Activated CD4-positive, alpha-beta T cell treated with anti-CD3 and anti-CD28 coated beads for 36 hours (primary cell): ENCODE measurements at places on chromosomes 12 and 14.

GRCh38 chr12:118981285-118982211 lies at the start of gene SRRM4:
TSS of gene SRRM4 (plus strand) at chr12:118981541. CDS start at chr12:118981883, 342 bp downstream.
- peak; percentile 26 for DNase-seq
- no peaks in the 10 kb centered on the region for H3K36me3 ChIP-seq
- no peaks in the 10 kb centered on the region for H3K4me1 ChIP-seq
- H3K4me3 ChIP-seq, result no peak within 1 kb of the TSS
- no peak within 1 kb of the TSS for H3K27ac ChIP-seq

- H3K27ac ChIP-seq, result no peak overlapping the region
- no peaks in the 10 kb centered on the region for H3K4me1 ChIP-seq
- DNase-seq, result no peak
- no peaks in the 10 kb centered on the region for H3K36me3 ChIP-seq
- H3K27me3 ChIP-seq, result peaks cover 20% of the 10 kb centered on the region
Observed at GRCh38 chr12:115598871-115599811, 678.4 kb downstream of the MED13L start.

- no peaks in the 10 kb centered on the region for H3K4me1 ChIP-seq
- H3K27me3 ChIP-seq, result peaks cover 9% of the 10 kb centered on the region
- H3K27ac ChIP-seq, result no peak overlapping the region
- H3K4me3 ChIP-seq, result no peak overlapping the region
- no peaks in the 10 kb centered on the region for H3K36me3 ChIP-seq
- DNase-seq, result no peak
Observed at GRCh38 chr14:101062601-101063000, 159.1 kb upstream of the RTL1 start.

DNA sequence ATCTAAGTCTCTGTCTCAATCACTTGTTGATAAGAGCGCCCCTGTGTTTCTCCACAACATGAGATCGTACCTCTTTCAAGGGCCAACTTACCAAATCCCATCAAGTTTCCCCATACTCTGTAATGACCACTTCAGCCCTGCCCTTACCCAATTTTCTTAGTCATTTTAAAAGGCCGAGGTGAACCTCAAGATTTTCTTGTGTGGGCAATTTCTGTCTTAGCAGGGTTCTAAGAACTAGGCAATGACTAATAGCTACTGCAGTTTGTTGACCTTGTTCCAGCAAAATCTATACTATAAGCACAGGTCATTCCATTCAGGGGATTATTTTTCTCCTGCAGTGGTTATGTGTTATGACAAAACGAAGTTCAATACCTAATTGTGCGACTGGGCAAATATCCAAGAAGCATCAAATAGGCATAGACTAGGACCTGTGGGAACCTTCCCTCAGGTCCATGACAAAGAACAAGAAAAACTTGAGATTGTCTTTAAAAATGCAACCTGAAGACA lies 359.8 kb downstream of the PCNX1 start:
- H3K4me1 ChIP-seq, result peaks cover 19% of the 10 kb centered on the region
- no peak overlapping the region for H3K4me3 ChIP-seq
- no peaks in the 10 kb centered on the region for H3K27me3 ChIP-seq
- peaks cover 2% of the 10 kb centered on the region for H3K36me3 ChIP-seq

DNA sequence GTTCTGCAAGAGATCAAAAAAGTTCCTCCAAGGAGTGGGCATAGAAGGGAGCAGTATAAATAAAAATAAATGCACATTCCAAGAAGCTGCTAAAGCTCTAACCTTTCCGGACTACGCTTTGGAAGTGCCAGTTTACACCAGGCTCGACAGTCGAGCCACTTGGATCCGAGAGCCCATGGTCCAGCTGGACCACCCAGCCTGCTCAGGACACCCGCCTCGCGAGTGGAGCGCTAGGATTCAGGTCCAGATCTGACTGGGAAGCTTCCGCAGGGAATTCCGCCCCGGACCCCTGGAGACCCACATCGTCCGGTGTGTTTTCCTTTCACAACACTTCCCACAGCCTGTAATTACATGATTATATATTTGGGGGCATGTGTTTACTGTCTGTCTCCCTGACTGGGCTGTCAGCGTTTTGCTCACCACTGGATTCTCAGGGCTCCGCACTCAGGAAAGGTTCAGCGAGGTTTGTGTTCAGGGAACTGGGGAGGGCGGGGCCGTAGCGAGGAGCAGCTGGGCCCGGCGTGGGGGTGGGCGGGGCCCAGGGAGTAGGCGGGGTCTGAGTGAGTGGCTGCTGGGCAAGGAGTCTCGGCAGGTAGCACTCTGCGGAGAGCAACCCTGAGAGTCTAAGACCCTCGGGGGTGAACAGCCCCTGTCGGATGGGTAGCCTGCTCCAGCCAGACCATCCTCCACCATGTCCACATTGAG lies 52.3 kb upstream of the TMEM263 start:
- H3K4me1 ChIP-seq, result peaks cover 5% of the 10 kb centered on the region
- H3K27ac ChIP-seq, result no peak overlapping the region
- H3K27me3 ChIP-seq, result peaks cover 27% of the 10 kb centered on the region

GRCh38 chr14:23544511-23545447 lies 6.8 kb downstream of the ZFHX2 start:
- no peak overlapping the region for H3K27ac ChIP-seq
- DNase-seq, result no peak
- no peak overlapping the region for H3K4me3 ChIP-seq
- no peaks in the 10 kb centered on the region for H3K27me3 ChIP-seq

GRCh38 chr14:99320105-99320572 lies 48.1 kb upstream of the BCL11B start:
- peaks cover 6% of the 10 kb centered on the region for H3K4me1 ChIP-seq
- peak; percentile 90 for DNase-seq
- H3K4me3 ChIP-seq, result no peak overlapping the region

GRCh38 chr12:112815589-112816321 lies 24.2 kb downstream of the RPH3A start:
- no peaks in the 10 kb centered on the region for H3K4me1 ChIP-seq
- no peaks in the 10 kb centered on the region for H3K36me3 ChIP-seq
- no peak for DNase-seq
- H3K4me3 ChIP-seq, result no peak overlapping the region

- H3K4me1 ChIP-seq, result peaks cover 15% of the 10 kb centered on the region
- no peaks in the 10 kb centered on the region for H3K36me3 ChIP-seq
- no peak overlapping the region for H3K27ac ChIP-seq
- no peak for DNase-seq
- no peak overlapping the region for H3K4me3 ChIP-seq
Observed at GRCh38 chr14:85532374-85533022, 2.6 kb downstream of the FLRT2 start.

DNA sequence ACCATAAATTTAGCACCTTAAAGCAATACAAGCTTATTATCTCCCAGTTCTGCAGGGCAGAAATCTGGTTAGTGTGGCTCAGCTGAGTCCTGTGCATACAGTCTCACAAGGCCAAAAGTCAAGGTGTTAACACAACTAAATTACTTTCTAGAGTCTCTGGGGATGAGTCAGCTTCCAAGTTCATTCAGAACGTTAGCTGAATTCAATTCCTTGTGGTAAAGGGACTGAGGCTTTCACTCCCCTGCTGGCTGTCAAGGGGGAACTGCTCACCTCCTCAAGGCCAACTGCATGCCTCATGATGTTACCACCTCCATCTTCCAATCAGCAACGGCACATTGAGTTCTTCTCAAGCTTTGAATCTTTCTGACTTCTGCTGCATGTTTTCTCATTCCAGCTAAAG lies 27.6 kb downstream of the EML5 start:
- DNase-seq, result peak; percentile 15
- no peak overlapping the region for H3K4me3 ChIP-seq
- peaks cover 28% of the 10 kb centered on the region for H3K36me3 ChIP-seq
- peaks cover 2% of the 10 kb centered on the region for H3K4me1 ChIP-seq
- H3K27ac ChIP-seq, result no peak overlapping the region

GRCh38 chr12:13093848-13094220 lies 9.6 kb downstream of the GSG1 start:
- H3K36me3 ChIP-seq, result no peaks in the 10 kb centered on the region
- no peak for DNase-seq
- no peak overlapping the region for H3K27ac ChIP-seq
- no peak overlapping the region for H3K4me3 ChIP-seq
- H3K27me3 ChIP-seq, result no peaks in the 10 kb centered on the region

DNA sequence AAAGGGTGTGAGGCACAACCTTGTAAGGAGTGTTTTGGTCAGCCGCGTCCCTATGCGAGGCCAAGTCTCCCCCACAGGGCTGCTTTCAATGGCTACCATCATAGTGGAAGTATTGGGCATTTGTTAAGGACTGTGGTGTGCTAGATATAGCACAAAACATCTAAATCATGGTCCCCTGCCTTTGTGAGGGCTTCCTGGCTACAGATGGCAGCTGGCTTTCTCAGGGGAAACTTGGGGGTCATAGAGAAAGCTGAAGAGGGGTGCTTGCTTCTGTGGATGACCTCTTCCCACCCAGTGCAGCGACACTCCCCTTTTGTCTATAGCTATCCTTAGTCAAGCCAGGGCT lies 315.8 kb downstream of the ZFP36L1 start:
- H3K4me1 ChIP-seq, result peaks cover 24% of the 10 kb centered on the region
- no peak for DNase-seq
- no peaks in the 10 kb centered on the region for H3K27me3 ChIP-seq

DNA sequence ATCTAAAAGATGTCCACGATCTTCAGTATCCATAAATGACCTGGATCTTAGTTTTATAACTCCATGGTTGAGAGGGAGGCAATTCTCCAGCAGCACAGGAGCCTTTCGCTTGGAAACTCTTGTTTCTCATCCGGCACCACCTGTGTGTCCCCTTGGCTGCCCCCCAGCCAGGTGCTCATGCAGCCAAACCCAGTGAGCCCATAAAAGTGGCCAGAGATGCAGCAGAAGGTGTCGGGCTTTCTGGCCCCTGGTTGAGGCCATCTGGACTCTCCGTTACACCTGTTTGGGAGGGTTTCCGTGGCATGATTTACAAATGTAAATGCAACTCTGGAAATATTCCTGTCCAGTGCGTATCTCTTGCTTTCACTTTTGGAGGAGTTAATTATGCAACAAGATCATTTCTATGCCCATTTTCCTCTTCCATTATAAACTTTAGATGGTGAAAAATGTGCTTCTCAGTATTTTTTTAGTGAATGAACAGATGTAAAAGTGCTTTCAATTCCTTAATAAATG lies 291.1 kb downstream of the DIO2 start:
- H3K27ac ChIP-seq, result no peak overlapping the region
- no peaks in the 10 kb centered on the region for H3K27me3 ChIP-seq
- no peak for DNase-seq
- no peak overlapping the region for H3K4me3 ChIP-seq
- H3K4me1 ChIP-seq, result no peaks in the 10 kb centered on the region
- no peaks in the 10 kb centered on the region for H3K36me3 ChIP-seq

DNA sequence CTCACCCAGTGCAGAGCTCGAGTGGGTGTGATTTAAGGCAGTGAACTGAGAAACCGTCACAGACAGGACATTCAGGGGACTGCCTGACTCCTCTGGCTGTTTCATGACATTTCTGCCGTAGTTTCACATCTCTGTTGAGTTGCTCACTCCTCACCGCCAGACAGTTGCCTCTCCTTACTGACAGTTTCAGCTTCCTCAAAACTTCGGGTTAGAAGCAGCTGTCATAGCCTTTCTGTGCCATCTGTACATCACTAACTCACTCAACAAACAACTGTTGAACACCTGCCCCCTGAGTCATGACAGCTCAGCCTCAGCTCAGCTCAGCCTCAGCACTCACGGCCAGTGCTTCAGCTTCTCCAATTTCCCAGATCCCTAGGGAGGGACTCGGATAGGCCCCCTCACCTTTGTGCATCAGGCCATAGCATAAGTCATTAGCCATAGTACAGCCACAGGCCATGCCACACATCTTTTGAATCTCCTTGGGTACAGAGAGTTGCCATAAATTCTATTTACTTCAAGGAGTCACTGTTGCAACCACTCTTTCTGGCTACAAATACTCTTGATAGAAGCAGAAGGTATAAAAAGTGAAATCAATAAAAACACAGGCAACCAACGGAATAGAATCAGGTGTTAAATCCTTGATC lies 6.2 kb upstream of the SLC15A4 start:
- H3K27me3 ChIP-seq, result peaks cover 12% of the 10 kb centered on the region
- peaks cover 1% of the 10 kb centered on the region for H3K36me3 ChIP-seq
- DNase-seq, result peak; percentile 57
- peak overlapping the region; percentile 58 for H3K27ac ChIP-seq
- H3K4me3 ChIP-seq, result no peak overlapping the region

DNA sequence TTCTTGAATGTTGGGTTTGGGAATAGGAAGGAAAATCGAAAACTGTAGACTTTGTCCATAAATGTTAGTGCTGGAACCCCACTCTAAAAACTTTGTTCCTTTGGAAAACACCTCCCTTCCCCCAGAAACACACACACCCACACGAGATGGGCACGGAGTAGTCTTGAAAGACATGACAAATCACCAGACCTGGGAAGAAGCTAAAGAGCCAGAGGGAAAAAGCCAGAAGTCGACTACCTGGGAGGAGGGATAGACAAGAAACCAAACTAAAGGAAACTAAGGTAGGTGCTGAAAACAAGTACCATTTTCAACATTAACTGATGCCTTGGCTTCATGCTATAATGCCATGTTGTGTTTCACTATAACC lies 925 bp upstream of the NANOG start:
- H3K36me3 ChIP-seq, result no peaks in the 10 kb centered on the region
- no peaks in the 10 kb centered on the region for H3K4me1 ChIP-seq
- H3K27me3 ChIP-seq, result peaks cover 5% of the 10 kb centered on the region
- DNase-seq, result no peak
- H3K4me3 ChIP-seq, result no peak overlapping the region
- H3K27ac ChIP-seq, result no peak overlapping the region

GRCh38 chr12:71900091-71900490 lies 38.6 kb upstream of the TPH2 start:
- no peaks in the 10 kb centered on the region for H3K27me3 ChIP-seq
- no peak overlapping the region for H3K27ac ChIP-seq
- DNase-seq, result no peak
- no peak overlapping the region for H3K4me3 ChIP-seq
- peaks cover 55% of the 10 kb centered on the region for H3K36me3 ChIP-seq
- H3K4me1 ChIP-seq, result peaks cover 16% of the 10 kb centered on the region

DNA sequence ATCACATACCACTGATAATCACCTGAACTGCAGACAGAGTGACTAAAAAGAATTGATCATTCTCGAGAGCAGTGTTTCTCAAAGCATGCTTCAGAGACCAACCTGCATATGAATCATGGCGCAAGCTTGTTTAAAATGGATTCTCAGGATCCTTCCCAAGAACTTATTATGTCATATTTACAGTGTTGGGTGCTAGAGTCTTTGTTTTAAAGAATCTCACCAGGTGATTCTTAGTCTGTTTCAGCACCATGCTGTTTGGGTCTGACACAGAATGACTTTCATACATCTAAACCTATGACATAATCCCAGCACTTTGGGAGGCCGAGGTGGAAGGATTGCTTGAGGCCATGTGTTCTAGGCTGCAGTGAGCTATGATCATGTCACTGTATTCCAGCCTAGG lies 31.3 kb upstream of the SSPN start:
- H3K4me1 ChIP-seq, result no peaks in the 10 kb centered on the region
- no peak overlapping the region for H3K27ac ChIP-seq
- H3K27me3 ChIP-seq, result peaks cover 17% of the 10 kb centered on the region
- no peak for DNase-seq
- no peaks in the 10 kb centered on the region for H3K36me3 ChIP-seq
